Nucleus accumbens (tissue), 56 donors: ENCODE measurements at places on chromosomes 5 and 9.

- no peak for DNase-seq
These were observed 1091.1 kb upstream of the DMAC1 start for GRCh38 chr9:8890695-8891094.

DNA sequence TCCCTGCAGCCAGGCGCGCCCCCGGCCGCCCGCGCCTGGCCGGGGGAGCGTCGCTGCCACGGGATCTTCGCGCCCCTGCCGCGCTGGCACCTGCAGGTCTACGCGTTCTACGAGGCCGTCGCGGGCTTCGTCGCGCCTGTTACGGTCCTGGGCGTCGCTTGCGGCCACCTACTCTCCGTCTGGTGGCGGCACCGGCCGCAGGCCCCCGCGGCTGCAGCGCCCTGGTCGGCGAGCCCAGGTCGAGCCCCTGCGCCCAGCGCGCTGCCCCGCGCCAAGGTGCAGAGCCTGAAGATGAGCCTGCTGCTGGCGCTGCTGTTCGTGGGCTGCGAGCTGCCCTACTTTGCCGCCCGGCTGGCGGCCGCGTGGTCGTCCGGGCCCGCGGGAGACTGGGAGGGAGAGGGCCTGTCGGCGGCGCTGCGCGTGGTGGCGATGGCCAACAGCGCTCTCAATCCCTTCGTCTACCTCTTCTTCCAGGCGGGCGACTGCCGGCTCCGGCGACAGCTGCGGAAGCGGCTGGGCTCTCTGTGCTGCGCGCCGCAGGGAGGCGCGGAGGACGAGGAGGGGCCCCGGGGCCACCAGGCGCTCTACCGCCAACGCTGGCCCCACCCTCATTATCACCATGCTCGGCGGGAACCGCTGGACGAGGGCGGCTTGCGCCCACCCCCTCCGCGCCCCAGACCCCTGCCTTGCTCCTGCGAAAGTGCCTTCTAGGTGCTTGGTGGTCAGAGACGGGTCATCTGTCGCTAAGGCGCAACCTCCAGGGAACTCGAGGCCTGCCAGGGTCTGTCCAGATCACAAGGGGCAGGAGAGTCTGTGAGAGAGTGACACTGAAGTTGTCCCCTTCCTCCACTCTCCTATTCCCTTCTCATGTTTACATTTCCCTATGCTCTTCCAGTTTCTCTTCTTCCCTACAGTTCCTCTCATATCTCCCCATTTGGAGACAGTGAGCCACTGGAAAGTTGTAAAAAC, 1.3 kb downstream of the GPR150 start:
- DNase-seq: no peak

DNA sequence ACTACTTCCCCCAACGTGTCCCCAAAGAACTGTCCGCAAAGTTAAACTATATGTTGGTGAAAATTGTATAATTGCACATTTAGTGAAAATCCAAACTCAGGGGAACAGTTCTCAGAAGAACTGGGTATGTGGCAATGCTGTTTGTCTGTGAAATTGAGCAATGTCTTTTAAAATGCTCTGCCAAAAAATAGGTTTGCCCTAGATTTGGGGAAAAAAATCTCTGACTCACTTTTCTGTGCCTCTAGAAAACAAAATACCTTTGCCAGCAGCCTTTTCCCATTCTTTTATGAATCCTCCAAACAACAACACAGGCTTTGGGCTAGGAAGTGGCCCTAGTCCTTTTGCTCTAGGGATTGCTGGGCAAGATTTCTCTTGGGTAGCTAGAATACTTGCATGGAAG, 37.4 kb upstream of the ZNF608 start:
- no peak for DNase-seq

DNA sequence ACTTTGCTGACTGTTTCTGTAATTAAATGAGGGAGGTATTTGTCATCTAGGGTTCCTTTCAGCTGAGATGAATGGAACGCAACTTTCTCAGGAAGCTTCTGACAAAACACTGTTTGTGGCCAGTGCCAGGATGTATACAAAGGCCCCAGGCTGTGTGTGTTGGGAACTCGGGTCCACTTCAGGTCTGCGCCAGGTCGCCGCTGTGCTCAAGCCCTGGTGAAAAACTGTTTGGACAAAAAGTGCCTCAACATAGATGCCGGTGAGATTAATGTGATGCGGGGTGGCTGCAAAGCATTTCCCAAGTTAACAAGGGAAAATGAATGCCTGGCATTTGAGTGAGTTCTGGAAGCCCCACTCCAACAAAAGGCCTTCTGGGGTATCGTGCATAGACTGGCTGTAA, 156.4 kb downstream of the GABBR2 start:
- DNase-seq: peak; percentile 19

DNA sequence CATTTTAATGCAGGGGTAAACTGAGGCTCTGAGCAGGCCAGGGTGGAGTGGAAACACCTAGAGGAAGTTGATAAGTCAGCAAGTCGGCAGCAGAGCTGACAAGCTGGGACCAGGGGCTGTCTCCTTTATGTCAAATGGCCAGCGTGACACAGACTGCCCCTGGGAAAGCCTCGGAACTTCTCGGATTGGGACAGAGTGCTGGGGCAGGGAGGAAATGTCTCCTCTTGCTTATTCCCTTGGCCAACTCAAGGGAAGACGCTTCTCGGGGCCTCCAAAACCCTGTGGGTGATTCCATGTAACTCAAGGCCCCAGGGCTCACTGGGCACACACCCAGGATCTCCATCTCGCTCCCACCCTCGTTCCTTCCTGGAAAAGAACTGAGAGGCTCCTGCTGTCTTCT, 25.4 kb upstream of the ANXA6 start:
- DNase-seq: no peak

- no peak for DNase-seq
These were observed 238.4 kb downstream of the TRPM3 start for GRCh38 chr9:70883056-70883455.

DNA sequence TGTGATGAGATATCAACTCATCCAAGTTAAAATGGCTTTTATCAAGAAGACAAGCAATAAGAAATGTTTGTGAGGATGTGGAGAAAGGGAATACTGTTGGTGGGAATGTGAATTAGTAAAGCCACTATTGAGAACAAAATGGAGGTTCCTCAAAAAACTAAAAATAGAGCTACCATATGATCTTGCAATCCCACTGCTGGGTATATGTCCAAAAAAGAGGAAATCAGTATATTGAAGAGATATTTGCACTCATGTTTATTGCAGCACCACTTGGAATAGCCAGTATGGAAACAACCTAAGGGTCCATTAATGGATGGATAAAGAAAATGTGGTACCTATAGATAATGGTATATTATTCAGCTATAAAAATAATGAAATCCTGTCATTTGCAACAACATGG, 25.1 kb downstream of the PPIP5K2 start:
- DNase-seq: no peak

GRCh38 chr5:78757269-78758053, 108.9 kb upstream of the LHFPL2 start:
- no peak for DNase-seq

DNA sequence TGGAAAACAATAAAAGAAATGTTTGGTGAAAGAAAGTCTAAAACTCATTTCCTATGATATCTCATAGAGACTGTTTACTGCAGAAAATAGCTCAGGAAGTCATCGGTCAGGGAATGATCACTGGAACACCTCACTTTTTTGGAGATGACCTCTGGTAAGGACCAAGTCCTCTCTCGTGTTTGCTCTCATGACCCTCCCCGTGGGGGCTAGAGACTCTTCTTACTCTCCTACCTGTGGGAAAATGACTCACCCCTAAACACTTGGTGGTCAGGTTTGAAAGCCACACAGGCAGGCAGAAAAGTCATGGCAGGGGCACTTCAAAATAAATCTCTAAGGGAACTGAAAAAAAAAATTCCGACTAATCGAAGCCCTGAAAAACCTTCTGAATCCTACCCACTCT, 48.2 kb downstream of the FAM240B start:
- no peak for DNase-seq

DNA sequence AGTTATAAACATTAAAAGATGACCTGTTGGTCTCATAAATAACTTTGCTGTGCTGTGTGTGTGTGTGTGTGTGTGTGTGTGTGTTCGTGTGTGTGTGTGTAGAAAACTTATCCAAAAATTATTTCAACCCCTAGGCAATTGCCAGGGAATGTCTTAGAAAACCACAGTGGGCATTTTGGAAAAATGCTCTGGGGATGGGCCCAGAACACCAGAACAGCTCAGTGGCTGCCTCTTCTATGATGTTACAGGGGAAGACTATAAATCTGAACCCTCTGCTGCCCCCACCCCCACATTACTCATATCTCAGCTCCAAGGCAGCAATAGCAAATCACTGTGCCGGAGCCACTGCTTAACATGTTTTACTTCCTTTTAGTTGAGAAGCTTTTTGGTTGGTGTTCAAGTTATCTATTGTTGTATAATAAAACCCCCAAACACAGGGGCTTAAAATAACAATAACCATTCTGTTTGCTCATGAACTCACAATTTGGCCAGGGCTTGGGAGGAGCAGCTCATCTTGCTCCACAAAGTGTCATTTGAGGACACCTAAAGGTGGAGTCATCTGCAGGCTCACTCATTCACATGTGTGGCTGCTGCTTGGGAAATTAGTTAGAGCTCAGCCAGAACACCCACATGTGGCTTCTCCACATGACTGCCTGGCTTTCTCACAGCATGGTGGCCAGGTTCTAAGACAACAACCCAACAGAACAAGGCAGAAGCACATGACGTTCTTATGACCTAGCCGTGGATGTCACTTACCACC, 40.4 kb downstream of the ACTBL2 start:
- DNase-seq: no peak

DNA sequence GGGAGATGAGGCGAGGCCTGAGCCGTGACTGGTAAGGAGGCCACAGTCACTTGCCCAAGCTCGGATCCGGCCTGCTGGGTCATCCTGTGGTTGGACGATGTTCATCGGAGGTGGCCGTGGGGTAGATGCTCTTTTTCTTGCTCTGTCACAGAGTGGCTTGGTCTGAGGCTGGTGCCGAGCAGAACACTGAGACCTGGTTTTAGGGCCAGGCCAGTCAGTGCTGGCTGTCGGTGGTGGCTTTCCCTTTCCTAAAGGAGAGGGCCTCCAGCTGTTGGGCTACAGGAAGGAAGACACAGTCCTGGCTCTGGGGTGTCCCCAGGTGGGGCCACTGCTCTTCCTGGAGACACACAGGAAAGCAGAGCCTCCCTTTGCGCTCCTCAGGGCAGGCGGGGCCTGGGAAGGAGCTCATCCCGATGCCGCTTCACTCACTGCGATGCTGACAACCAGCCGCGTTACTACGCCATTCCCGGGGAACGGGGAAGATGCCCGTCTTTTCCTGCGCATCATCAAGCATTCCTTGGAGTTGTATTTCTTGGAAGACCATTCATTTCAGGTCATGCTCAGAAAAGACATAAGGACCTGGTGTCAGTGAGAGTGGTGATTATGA, 254.8 kb upstream of the IRX4 start:
- DNase-seq: no peak

GRCh38 chr9:18129809-18130334, 344.1 kb upstream of the ADAMTSL1 start:
- DNase-seq: no peak

- no peak for DNase-seq
These were observed 196.2 kb upstream of the CLINT1 start for GRCh38 chr5:158055111-158055501.

DNA sequence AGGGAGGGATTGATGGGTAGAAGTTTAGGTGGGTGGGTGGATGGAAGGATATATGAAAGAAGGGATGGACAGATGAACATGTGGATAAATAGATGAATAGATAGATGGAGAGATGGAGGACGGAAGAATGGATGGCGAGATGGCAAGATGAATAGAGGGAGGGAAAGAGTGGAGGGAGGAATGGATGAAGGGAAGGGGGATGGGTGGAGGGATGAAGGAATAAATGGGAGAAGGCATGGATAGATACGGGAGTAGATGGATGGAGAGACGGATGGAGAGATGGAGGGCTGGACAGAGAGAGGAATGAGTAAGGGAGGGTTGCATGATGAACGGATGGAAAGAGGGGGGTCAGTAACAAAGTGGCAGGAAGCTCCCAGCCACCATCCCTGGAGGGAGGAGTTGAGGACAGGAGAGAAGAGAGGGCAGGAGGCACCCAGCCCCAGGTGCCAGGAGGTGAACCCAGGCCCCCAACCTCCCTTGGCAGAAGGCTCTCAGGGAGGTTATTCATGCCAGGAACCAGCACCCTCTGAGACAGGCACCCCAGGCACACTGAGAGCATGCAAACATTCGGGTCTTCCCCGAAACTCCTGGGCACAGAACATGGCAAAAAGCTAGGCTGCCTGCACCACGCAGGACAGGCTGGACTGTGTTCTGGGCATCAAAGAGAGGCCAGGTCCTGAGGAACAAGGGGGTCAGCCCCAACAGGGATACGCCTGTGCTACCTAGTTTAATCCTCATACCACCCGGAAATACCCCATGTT, 9.1 kb downstream of the SARDH start:
- no peak for DNase-seq

- no peak for DNase-seq
These were observed 25.5 kb downstream of the MTRR start for GRCh38 chr5:7894439-7894838.

GRCh38 chr9:80292231-80292630, 720.5 kb downstream of the TLE4 start:
- DNase-seq: no peak

DNA sequence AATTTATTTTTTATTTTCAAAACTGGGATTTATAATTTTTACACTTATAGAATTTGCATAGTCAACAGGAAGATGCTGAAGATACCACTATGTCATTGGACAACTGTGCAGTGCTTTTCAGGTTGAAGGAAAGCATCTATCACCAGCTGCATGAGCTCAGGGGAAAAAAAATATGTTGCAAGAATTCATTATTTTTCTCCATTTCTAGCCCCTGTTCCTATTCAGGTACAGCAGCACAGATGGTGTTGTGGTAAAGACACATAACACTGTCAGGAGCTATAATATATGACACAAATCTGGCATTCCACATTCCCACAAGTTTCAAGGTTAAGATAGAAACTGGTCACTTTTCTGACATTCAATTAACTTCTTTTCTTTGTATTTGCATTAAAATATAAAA, 1088.6 kb downstream of the MAT2B start:
- DNase-seq: no peak

- no peak for DNase-seq
These were observed 34.3 kb upstream of the RNF130 start for GRCh38 chr5:180105827-180106312.

DNA sequence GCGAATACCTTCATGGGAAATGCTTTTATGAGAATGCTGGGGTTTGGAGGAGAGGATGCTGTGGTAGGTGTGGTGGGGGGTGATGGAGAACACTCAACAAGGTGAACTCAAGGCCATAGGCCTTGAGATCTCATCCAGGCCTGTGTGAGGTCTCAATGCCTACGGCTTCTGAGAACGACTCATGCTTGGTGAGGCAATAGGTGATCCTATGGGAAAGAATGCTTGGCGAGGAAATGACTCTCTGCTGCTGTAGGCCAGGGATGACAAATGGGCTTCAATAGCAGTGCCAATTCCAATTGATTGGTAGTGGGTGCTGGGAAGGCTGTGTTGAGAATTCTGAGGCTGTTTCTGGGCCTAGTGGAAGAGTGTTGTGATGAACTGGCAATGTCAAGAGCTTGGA, 280.2 kb upstream of the CLINT1 start:
- no peak for DNase-seq
